ENCODE measurements at places on chromosomes 6 and 20.

GRCh38 chr6:34617231-34617630, 61.1 kb upstream of the SPDEF start:
- DNase-seq: no peak

GRCh38 chr20:52204136-52204535, 12.6 kb upstream of the ZFP64 start:
- peak; percentile 29 for DNase-seq

- DNase-seq: no peak
Observed at GRCh38 chr6:3163248-3163594, 5.9 kb upstream of the TUBB2A start.

- no peak for DNase-seq
Observed at GRCh38 chr6:15338476-15338875, 92.6 kb downstream of the JARID2 start.

DNA sequence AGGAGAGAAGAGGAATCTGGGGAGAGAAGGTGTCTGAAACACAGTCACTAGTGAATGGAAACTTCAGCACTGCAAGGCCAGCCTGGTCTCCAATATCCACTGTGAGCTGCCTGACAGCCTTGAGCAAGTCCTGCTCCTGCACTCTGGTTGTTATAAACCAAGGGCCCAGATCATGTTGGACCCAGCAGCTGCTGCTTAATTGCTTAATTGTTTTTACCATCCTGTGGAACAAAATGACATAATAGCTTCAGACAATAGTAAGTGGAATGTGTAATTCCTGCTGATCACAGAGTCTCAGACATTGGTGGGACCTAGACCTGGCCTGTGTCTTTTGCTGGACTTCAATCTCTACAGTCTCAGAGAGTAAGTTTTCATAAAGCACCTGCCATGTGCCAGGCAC, 833.7 kb downstream of the TFAP2A start:
- no peak for DNase-seq

GRCh38 chr6:3911614-3912336, 62.6 kb downstream of the FAM50B start:
- DNase-seq: peak; percentile 83

DNA sequence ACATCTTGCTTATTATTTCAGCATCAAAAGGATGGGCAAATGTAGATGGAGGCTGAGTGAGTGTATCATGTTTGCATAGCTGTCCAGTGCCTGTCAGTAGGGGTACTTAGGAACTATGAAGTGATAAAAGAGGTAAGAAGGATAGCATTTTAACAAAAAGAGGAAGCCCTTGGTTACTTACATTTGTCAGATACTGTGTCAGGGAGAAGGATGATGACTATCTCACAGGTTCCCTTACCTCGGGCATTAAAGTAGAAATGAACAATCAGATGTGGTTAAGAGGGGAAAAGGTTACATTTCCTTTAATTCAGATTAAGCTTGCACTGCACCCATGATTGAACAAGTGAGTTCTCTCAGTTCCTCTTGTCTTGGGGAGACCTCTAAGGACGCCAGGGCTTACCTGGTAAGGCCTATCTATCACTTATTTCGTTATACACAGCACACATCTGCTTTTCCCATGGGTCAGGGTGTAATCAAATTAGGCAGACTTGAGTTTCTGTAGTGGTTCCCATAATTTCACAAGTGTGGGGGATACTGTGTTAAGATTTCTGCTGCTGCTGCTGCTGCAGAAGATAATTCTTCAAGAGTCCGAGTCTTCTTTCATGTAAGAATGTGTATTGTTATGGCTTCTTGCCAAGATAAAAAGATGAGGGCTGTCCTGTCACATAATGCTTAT, 4.5 kb downstream of the FOXO3 start:
- no peak for DNase-seq

GRCh38 chr6:166747644-166748595, 120.9 kb upstream of the RPS6KA2 start:
- no peak for DNase-seq

- DNase-seq: peak; percentile 37
Observed at GRCh38 chr6:90286884-90287488, 9.7 kb downstream of the BACH2 start.

DNA sequence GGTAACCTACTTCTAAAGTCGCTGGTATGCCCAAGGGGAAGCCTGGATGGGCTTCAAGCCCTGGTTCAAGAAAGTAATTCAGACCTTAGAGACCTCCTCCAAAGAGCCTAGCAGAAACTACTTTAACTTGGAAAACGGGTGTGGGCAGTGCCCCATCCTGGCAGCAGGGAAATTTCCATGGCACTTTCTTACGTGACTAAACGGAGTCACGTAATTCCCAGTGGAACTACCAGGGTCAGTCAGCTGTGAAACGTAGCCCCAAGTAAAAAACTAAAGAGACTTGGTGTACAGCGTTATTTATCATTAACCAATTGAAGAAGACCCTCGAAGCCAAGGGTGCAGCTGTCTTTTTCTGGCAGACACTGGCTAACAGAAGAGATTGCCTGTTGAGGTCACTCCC, 114.0 kb downstream of the RCAN2 start:
- no peak for DNase-seq

DNA sequence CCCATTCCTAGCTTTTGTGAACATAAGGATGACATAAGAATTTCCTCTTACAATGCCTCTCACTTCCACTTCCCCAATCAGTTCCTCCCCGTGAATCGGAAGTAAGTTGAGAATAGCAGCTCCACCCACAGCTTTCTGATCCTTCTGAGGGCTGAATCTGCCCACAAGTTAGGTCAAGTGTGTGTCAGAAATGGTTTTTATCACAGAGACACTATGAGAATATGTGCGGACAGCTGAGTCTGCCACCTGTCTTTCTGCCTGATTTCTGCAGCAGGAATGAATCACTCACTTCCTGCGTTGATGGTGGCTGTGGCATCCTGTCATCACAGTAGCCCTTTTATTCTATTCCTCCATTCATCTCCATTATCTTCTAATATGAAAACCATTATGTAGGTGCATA, 70.2 kb downstream of the RIN2 start:
- peak; percentile 59 for DNase-seq

- no peak for DNase-seq
Observed at GRCh38 chr6:75409286-75409685, 84.3 kb downstream of the FILIP1 start.

- no peak for DNase-seq
Observed at GRCh38 chr6:6806844-6807518, 218.5 kb downstream of the LY86 start.

GRCh38 chr6:49546331-49546730, 4.1 kb upstream of the C6orf141 start:
- DNase-seq: no peak

GRCh38 chr6:20203561-20204511, 8.4 kb downstream of the MBOAT1 start:
- no peak for DNase-seq

- no peak for DNase-seq
Observed at GRCh38 chr20:47263080-47263464, 93.4 kb downstream of the ZMYND8 start.

GRCh38 chr6:67639161-67639560, 995.9 kb upstream of the ADGRB3 start:
- DNase-seq: no peak

DNA sequence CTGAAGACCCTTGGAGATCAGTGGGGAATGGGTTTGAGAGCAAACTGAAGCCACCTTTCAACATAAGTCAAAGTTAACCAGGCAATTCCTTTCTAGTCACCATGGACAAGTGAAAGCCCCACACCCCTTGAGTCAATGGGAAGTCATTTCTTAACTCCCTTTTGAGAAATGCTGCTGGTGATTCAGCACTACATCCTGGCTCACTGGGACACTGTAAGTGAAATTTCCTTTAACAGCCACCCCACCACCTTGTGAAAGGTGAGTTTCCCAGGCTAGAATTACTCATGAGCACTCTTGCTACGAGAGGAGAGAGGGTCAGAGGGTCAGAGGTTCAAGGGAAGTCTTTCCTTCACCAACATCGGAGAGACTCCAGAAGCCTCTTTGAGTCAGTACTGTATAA, 93.3 kb upstream of the MARCKS start:
- peak; percentile 84 for DNase-seq

GRCh38 chr6:63504777-63505384, 67.4 kb upstream of the LOC128125822 start:
- no peak for DNase-seq

GRCh38 chr6:38860041-38860440, 144.9 kb downstream of the DNAH8 start:
- DNase-seq: no peak
